ENCODE measurements at places on chromosomes 1 and 21.

DNA sequence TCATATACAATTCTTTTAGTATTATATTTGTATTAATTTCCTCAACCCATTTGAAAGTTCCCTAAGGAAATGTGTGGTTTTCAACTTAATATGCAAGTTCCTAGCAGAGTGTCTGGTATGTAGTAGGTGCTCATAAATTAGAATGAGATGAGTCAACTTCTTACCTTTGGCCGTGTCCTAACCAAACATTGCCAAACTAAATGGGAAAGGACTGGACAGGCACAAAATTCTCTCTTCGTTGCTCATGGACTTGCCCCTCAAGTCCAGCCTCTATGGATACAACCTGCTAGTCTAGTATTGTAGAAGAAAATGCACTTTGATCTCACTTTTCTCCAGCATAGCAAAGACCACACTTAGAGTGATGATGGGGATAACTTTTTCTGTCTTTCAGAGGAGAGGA, 11.6 kb upstream of the MRPS14 start:
- DNase-seq: no peak

- no peak for DNase-seq
Observed at GRCh38 chr1:94335447-94335846, 82.7 kb upstream of the ABCD3 start.

GRCh38 chr1:170150921-170151320, 5.2 kb downstream of the NTMT2 start:
- DNase-seq: no peak

- no peak for DNase-seq
Observed at GRCh38 chr1:236083650-236084385, 18.9 kb upstream of the NID1 start.

Data from hematopoietic multipotent progenitor cell (in vitro differentiated cells).